Glomerular endothelial cell (primary cell): ENCODE measurements at places on chromosomes 1 and 21.

DNA sequence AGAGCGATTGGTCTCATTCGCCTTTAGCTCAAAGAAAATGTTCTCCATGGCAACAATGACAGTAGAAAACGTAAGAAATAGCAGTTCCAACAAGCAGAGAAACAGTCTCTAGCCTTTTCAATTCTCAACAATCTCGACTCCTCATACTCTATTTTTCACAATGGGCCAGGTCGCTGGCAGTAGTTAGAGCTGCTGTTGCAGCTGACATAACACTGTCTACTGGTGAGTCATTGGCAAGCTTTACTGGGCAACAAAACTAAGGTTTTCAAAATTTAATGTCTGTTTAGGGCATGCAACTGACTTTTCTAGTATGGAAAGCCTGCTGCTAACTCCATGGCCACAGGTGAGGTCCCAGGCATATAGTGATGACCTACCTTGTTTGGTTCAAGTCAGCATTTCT lies 221.1 kb upstream of the KAZN start:
- no peak for DNase-seq

- DNase-seq: no peak
Measured at GRCh38 chr1:35171579-35171978, 21.4 kb downstream of the SFPQ start.

GRCh38 chr1:192100686-192101468 lies 57.4 kb upstream of the RGS18 start:
- DNase-seq: no peak

DNA sequence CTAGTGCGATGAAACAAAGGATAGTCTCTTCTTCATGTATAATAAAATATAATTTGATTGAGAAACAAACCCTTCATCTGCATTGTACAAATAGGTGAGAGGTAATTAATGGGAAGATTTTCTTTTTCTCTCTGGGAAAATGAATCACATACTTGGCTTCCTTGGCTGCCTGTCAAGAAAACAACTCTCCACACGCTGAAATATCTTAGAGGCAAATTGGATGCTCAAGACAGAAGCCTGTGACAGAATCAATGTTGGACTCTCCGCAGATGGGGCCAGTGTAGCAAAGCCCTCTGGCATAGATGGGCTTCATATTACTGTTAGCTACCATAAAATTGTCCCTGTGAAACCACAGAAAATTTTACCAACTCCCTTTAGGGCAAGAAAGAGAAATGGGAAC lies 186.6 kb downstream of the GRIK1 start:
- no peak for DNase-seq

DNA sequence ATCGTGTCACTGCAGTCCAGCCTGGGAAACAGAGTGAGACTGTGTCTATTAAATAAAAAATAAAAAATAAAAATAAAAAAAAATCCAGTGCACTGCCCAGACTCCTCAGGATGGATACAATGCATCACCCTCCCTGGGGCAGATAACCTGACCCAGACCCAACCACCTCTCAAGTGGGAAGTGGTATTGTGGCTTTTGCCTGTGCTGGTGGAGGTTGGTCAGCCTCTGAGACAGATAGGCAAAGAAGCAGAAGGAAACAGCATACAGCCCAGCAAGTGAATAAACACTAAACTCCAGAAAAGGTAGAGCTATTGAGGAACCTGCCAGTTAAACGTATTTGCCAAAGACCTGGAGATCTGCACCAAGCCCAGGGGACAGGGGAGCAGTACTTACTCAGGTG lies 22.0 kb downstream of the HHIPL2 start:
- DNase-seq: no peak

DNA sequence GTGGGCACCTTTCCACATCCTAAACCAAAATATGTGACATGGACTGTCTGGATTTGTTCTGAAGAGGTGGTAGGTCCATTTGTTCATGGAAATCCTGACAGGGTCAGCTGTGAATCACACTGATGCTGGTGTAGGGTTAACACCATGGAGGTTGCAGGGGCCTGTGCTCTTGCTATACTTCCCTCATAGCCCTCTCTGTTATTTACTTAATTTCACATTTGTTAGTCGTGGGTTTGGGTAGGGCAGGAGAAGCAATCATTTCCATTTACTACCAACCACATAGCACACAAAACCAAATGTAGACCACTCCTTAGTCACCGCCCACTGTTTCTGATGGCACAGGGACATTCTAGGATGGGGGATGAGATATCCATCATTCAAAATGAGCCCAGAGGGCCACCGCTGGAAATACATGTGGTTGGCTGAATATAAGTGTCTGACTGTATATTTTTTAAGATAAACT lies 61.8 kb upstream of the POU2F1 start:
- DNase-seq: no peak

- DNase-seq: no peak
Measured at GRCh38 chr1:29648026-29648425, 411.7 kb downstream of the PTPRU start.

DNA sequence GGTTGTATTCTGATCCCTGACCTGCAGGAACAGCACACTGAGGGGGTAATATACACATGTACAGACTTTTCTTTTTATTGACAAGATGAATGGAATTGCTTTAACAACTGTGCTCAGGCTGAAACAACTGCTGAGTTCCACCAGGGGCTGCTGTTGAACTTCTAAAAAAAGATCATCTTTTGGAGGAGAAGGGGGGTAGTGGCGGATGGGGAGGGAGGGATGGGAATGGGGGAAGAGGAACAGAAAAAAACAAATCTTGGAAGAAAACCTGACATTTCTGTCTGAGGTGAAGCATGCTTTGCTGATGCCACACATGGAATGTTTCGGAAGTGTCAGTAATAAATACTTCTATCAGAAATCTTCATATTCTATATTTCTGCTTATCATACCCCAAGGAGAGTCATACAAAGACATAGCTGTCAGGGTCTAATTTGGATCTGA lies 75.0 kb downstream of the RWDD3 start:
- DNase-seq: no peak

DNA sequence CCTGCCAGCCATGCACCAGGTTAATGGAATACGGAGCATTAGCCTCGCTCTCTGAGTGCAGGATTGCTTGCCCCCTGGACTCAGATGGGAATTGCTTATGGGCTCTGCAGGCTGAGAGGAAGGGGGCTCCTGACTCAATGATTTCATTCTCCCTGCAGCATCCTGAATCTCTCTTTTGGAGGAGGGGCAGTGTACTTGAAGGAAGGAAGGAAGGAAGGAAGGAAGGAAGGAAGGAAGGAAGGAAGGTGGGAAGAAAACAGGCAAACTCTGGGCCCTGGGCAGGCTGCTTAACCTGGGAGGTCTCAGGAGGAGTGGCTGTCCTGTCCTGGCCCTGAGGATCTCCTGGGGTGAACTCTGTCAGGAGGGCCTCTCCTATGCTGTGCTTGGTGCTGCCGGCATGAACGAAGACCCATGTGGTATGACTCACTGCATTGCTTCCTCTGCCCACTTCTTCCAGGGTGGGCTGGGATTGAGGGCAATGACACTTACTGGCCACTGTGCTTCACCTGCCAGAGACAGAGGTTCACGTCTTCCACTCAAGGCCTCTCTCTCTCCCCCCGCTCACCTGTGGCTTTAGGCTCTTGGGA lies 257.1 kb upstream of the CSF3R start:
- DNase-seq: no peak
